ENCODE measurements at places on chromosomes 11 and 22. TPM values are rescaled to one million over a fixed set of nuclear protein-coding genes. Genes with fewer than 3 reads are reported as not detected.

DNA sequence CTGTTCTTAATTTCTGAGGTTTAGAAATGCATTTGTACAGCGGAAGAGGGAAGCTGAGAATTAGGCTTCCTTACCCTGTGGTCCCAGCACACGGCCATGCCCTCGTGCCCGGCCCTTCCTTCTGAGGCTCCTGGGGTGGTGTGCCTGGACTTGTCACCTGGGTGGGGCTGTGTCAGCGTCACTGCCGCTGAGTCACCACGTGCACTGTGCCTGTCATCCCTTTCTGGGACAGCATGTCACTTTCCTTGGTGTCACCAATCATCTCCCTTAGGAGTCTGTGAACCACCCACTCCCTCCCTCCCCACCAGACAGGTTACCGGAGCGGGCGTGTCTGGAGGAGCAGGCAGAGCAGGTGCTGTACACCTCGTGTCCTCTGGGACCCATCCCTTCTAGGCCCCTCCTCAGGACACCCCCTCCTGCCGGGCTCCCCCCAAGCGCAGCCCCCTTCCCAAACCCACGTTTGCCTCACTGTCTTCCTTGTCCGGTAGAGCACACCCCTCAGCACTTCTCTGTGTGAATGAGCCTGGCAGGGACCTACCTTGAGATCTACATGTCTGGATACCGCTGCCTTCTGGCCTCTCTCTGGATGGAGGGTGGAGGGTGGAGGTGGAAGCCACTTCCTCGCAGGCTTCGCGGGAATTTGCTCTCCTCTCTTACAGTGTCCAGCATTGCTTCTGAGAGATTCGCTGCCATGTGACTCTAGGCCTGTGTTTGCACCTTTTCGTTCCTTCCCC, 367.6 kb downstream of the TBC1D22A start:
- H3K4me1 ChIP-seq, result no peaks in the 10 kb centered on the region
- H3K27me3 ChIP-seq, result no peaks in the 10 kb centered on the region
- H3K36me3 ChIP-seq, result no peaks in the 10 kb centered on the region

- no peaks in the 10 kb centered on the region for H3K36me3 ChIP-seq
- peaks cover 5% of the 10 kb centered on the region for H3K4me1 ChIP-seq
- no peak overlapping the region for H3K4me3 ChIP-seq
- no peaks in the 10 kb centered on the region for H3K27me3 ChIP-seq
- H3K27ac ChIP-seq, result no peak overlapping the region
These were observed 77.5 kb upstream of the CLMP start for GRCh38 chr11:123272565-123272964.

DNA sequence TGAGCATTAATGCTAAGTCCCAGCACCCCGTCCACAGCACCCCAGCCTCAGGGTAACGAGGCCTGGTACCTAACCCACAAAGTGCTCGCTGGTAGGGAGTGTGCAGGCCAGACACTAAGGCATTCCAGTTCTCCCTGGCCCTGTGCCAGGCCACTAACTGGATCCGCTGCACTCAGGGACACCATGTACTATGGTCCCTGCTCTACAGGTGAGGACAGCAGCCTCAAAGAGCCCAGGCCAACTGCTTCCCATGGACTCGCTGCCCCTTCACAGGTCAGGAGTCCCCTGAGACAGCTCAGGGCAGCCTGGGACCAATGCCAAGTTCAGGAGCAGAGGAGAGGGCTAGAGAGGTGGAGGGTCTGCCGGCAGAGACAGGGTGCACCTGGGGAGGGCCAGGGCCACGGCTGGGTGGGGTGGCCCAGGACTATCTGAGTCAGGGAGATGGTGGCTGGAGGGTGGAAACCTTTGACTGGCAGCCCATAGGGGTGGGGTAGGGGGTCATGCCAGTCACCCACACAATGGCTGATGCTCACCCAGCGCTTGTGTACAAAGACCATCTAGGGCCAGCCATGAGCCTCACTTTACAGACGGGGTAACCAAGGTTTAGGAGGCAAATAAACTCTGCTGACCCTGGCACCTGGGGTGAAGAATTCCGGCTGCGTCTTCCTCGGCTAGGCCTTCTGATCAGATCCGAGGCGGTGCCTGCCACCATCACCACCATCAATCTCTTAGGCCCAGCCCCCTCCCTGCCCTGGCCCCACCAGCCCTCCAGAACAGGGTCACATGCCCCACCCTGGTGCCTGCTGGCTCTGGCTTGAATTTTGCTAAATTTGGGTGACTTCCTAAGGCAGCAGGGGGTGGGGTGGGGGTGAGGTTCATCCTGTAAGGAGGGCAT, 5.6 kb downstream of the OSBPL5 start:
- no peaks in the 10 kb centered on the region for H3K27me3 ChIP-seq
- H3K4me1 ChIP-seq, result peaks cover 61% of the 10 kb centered on the region
- H3K27ac ChIP-seq, result peak overlapping the region; percentile 56

GRCh38 chr22:41481925-41482318, 13.0 kb downstream of the ACO2 start:
- no peaks in the 10 kb centered on the region for H3K36me3 ChIP-seq
- no peak overlapping the region for H3K4me3 ChIP-seq
- H3K27me3 ChIP-seq, result no peaks in the 10 kb centered on the region
- peaks cover 42% of the 10 kb centered on the region for H3K4me1 ChIP-seq

GRCh38 chr11:119788096-119788883, 59.3 kb upstream of the NECTIN1 start:
- H3K27ac ChIP-seq, result no peak overlapping the region
- no peaks in the 10 kb centered on the region for H3K27me3 ChIP-seq

GRCh38 chr11:77411137-77411707, 62.7 kb downstream of the PAK1 start:
- peak overlapping the region; percentile 27 for H3K27ac ChIP-seq
- peaks cover 25% of the 10 kb centered on the region for H3K4me1 ChIP-seq
- H3K4me3 ChIP-seq, result peak overlapping the region; percentile 92
- H3K27me3 ChIP-seq, result no peaks in the 10 kb centered on the region
- H3K36me3 ChIP-seq, result no peaks in the 10 kb centered on the region

Gene RIBC2
- total RNA-seq, result 0.25 TPM

GRCh38 chr11:95595973-95596489, 193.6 kb downstream of the FAM76B start:
- peaks cover 20% of the 10 kb centered on the region for H3K4me1 ChIP-seq
- H3K27ac ChIP-seq, result peak overlapping the region; percentile 61
- H3K27me3 ChIP-seq, result no peaks in the 10 kb centered on the region
- H3K36me3 ChIP-seq, result no peaks in the 10 kb centered on the region

- no peaks in the 10 kb centered on the region for H3K36me3 ChIP-seq
- H3K27ac ChIP-seq, result no peak overlapping the region
- DNase-seq, result no peak
- H3K4me1 ChIP-seq, result peaks cover 4% of the 10 kb centered on the region
- H3K27me3 ChIP-seq, result no peaks in the 10 kb centered on the region
These were observed 10.6 kb downstream of the KCNC1 start for GRCh38 chr11:17745023-17745772.

DNA sequence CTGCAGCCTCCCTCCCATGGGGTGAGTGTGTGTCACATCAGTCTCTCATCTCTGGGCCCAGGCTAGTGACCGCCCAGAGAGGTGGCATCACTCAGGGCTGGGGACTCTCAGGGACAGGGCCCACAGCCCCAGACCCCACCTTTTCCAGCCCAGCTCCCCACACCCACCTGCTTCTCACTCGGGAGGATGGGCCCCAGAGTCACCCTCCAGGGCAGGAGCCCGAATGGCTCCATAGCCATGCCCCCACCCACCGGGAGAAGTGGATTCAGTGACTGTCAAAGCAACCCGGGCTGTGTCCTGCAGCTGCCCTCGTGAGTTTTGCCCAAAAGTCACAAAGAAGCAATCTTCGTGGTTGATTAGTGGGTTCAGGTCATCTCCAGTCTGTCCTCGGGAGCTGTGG, 26.0 kb downstream of the PARVG start:
- peaks cover 20% of the 10 kb centered on the region for H3K4me1 ChIP-seq
- H3K36me3 ChIP-seq, result no peaks in the 10 kb centered on the region
- H3K27ac ChIP-seq, result no peak overlapping the region
- 0 out of 2 replicates have a peak, but pooled peaks cover 10% of the 10 kb centered on the region for H3K27me3 ChIP-seq

Gene TRIM48
- total RNA-seq, result not detected

DNA sequence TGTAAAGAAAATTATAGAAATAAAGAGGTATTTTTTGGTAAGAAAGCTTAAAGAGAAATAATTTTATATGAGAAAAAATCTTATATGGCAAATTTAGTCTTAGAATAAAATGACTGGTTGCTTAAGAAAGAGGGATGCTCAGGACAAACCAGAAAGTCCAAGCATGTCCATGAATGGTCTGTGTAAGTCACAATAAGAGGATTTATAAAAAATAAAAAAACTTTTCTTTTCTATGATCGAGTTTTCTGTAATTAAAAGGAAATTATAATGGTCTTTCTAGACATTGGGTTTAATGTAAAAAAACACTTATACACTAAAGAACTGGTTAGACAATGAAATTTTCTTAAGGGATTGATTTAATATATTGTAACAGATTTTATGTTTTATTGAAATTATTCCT, 819.6 kb downstream of the TBC1D22A start:
- no peaks in the 10 kb centered on the region for H3K4me1 ChIP-seq
- no peak for DNase-seq
- H3K27me3 ChIP-seq, result no peaks in the 10 kb centered on the region
- H3K4me3 ChIP-seq, result no peak overlapping the region
- no peaks in the 10 kb centered on the region for H3K36me3 ChIP-seq
- no peak overlapping the region for H3K27ac ChIP-seq

DNA sequence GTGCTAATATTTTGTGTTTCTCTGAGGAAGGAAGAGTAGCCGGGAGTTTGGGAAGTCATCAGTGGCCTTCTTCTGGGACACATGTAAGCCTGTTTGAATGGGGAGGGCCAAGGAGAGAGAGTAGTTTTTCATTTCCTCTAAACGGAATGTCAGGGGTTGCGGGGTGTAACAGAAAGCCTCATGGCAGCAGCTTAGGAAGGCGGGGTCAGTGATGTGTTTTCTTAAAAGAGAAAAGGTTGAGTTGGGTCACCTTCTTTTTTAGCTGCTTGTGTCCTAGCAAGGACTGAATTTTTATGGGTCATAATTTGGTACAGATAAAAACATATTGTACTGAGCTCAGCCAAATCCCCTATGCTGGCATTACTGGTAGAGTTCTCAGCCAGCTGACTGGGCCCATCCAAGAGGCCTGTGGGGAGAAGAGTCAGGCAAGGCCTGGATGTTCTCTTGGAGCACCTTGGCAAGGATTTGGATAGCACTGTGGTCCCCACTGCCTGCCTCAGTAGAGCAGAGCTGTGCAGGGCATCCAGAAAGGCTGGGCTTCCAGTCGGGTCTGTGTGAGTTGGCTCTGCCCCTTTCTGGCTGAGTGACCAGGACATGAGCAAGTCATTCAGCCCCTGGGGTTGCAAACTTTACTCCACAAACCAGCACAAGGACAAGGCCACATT, 29.4 kb upstream of the NAV2 start:
- H3K4me3 ChIP-seq, result no peak overlapping the region
- peaks cover 38% of the 10 kb centered on the region for H3K4me1 ChIP-seq
- H3K27ac ChIP-seq, result peak overlapping the region; percentile 25
- no peaks in the 10 kb centered on the region for H3K36me3 ChIP-seq

GRCh38 chr11:4665424-4665823, 21.6 kb downstream of the OR51E1 start:
- no peak overlapping the region for H3K4me3 ChIP-seq
- no peak for DNase-seq
- H3K4me1 ChIP-seq, result no peaks in the 10 kb centered on the region

Gene SPTBN2
- total RNA-seq, result 0.13 TPM

DNA sequence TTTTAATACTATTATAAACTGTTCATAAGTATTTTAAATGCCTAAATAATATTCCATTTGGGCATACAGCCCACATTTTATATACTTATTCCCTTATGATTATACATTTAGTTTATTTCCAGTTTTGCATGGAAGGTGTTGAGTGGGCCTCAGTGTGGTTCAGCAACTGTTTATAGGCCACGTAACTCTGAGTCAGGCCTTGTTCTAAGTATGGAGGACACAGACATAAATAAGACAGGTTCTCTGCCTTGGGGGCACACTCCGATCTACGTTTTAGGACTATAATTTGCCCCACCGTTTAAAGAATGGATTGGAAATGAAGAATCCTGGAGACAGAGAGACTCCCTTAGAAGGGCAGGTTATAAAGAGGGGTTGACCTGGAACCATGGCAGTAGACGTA, 212.2 kb upstream of the TBCEL start:
- H3K4me3 ChIP-seq, result no peak overlapping the region
- H3K27me3 ChIP-seq, result peaks cover 11% of the 10 kb centered on the region
- no peak for DNase-seq
- peaks cover 4% of the 10 kb centered on the region for H3K4me1 ChIP-seq

Measured in GM23248 (cell line).